ENCODE measurements at places on chromosomes 11 and 22.

GRCh38 chr11:33214187-33214586, 43.0 kb upstream of the HIPK3 start:
- no peak for DNase-seq

DNA sequence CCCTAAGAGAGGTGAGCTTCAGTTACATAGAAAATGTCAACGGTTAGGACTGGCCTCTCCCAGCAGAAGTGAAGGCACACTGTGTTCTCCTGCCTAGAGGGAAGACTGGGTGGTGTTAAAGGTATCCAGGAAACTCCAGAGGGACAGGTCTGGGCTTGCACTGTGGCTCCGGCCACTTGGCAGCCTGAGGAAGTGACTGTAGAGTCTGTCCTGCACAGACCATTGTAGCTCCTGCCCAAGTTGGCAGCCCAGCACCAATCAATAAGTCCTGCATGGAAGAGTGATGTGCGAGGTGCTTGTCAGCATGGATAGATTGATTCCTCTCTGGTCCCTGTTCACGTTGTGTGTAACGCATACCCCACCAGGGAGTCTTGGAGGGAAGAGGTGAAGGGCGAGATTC, 284.8 kb downstream of the TENM4 start:
- no peak for DNase-seq

GRCh38 chr11:79294845-79295731, 145.7 kb downstream of the TENM4 start:
- no peak for DNase-seq

GRCh38 chr11:111745719-111746504, 20.3 kb downstream of the PPP2R1B start:
- no peak for DNase-seq

- DNase-seq = no peak
Measured at GRCh38 chr11:12771875-12772274, 97.7 kb downstream of the TEAD1 start.

GRCh38 chr11:748007-748359, 719 bp downstream of the TALDO1 start:
- DNase-seq = no peak

DNA sequence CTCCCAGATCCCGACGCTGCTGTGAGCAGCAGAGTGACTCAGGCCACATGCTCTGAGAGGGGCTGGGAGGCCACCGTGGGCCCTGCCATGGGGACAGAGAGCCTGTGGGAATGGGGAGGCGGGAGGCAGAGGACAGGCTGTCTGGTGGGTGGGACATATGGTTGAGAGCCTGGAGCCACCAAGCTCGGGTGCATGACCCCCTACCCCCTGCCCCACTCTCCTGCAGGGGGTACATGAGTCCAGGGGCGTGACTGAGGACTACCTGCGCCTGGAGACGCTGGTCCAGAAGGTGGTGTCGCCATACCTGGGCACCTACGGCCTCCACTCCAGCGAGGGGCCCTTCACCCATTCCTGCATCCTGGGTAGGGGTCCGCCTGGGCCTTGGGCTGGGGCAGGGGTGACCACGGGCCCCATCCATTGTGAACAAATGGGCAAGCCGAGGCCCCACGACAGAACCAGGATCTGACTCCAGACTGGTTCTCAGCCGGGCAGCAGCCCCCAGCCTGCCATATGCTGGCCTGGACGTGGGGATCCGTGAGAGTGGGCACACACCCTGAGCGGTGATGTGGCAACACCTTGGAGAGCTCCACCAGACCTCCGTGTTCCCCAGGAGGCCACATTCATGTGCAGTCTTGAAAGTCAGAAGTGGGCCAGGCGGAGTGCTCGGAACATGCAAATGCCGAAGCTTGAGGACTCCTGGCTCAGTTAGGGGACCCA, 17.4 kb upstream of the ARHGAP8 start:
- no peak for DNase-seq

Measured in endothelial cell (in vitro differentiated cells).